GM19239 (cell line): ENCODE measurements at places on chromosomes 3 and 15.
A peak's percentile ranks its signal among the peaks of the same experiment; 100 is the strongest.

DNA sequence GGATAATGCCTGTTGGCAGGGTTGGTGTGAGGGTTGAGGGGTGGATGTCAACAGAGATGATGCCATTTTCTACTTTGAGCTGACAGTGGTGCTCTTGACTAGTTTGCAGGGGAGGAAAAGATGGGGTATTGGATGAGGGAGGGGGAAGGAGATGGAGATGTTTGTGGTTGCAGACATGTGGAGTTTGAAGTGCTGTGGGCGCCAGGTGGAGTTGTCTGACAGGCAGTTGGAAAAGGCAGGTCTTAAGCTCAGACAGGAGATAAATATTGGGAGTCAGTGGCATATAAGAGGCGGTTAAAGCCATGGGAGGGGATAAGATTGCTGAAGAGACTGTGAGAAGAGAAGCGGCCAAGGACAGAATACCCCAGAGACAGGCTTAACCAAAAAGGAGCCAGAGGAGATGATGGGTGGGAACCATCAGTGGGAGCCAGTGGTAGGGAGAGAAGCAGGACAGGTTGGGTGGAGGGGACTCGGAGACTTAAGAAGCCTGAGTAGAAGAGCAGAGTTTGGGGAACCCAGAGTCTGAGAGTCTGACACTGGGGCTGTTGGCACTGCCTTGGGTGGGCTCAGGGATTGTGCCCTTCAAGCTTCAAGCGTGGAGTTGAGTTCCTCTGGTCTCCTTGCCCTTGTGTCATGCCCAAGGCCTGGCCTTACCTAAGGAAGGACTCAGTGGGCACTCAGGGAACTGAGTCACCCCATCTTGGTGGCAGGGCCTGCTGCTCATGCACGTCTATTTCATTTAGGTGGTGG lies 13.9 kb downstream of the COPG1 start:
- DNase-seq = no peak

DNA sequence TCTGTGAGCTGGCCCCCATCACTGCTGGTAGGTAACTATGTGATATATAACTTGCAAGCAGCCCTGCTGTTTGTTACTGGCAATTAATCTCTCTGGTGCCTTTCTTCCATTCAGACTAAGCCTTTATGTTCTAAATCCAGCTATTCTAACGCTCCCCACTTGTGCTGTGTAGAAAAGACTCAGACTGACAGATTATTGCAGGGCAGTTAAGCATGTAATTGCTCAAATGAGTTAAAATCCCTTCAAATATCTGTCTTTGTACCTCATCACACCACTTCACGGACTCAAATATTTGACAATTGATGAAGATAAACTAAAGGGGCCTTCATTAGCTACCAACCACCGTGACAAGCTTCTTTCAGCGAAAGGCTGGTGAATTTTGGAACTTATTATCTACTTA lies 416.2 kb downstream of the NR2F2 start:
- no peak for DNase-seq

- no peak for DNase-seq
Measured at GRCh38 chr15:56168394-56168793, 75.3 kb downstream of the RFX7 start.

- DNase-seq = no peak
Measured at GRCh38 chr15:81941479-81941878, 104.3 kb downstream of the MEX3B start.

DNA sequence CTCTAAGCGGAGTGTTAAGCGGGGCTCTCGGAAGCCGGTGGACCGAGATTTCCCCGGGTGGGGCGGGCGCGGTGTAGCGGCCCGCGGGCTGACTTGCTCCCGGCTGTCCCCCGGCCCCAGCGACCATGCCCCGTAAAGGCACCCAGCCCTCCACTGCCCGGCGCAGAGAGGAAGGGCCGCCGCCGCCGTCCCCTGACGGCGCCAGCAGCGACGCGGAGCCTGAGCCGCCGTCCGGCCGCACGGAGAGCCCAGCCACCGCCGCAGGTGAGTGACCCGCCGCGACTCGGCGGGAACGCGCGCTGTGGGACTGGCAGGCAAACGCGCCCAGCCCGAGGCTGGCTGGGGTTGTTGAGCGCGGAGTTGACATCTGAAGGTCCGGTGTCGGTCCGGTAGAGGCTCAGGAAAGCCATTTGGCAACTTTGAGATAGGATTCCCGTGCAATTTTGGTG lies 1.3 kb downstream of the SMC4 start:
- DNase-seq = peak; percentile 4

GRCh38 chr3:88617283-88617682 lies 467.5 kb downstream of the C3orf38 start:
- DNase-seq = no peak

DNA sequence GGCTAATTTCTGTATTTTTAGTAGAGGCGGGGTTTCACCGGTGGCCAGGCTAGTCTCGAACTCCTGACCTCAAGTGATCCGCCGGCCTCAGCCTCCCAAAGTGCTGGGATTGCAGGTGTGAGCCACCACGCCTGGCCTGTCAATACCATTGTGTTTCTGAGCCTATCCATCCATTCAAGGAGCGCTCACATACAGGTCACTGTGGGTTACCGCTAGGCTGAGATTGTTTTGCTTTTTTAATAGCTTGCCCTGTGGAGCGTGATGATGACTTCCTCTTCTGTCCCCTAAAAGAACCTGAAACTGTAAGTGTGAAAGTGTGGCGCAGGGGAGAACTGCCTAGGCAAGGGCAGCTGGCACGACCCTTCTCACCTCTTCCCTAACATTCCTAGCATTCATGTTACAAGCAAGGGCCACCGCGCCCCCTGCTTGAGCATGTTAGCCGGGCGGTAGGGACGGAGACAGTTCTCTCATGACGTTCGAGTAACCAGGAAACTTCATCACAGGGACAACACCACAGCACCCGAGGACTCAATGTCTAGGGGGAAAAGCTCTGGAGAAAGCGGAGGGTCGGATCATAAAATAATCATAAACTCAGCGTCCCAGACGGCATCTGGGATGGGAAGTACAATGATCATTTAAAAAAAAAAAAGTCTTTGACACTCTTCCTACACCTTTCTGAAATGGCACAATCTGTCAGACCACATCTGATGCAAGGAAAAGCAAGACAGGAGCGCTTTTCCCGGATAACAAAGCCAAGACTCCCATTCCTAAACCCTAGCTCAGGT lies 790 bp downstream of the LAMP3 start:
- DNase-seq = peak; percentile 58

DNA sequence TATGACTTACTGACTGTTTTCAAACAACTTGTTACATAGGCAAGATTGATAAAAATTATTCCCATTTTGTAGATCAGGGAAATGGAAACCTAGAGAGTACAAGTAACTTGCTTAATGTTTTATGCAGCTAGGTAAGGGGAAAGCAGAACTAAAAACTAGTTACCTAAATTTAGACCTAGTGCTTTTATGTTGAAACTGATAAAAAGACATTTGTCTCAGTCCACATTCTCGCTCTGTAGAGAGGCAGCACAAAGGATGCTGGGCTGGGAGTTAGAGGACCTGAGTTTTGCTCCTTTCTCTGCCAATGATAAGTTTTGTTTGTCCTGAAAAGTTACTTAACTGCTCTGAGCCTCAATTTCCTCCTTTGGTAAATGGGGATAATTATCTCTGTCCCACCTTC lies 17.4 kb downstream of the TIMP4 start:
- DNase-seq = no peak

GRCh38 chr3:147298511-147298982 lies 107.8 kb downstream of the ZIC4 start:
- DNase-seq = no peak

DNA sequence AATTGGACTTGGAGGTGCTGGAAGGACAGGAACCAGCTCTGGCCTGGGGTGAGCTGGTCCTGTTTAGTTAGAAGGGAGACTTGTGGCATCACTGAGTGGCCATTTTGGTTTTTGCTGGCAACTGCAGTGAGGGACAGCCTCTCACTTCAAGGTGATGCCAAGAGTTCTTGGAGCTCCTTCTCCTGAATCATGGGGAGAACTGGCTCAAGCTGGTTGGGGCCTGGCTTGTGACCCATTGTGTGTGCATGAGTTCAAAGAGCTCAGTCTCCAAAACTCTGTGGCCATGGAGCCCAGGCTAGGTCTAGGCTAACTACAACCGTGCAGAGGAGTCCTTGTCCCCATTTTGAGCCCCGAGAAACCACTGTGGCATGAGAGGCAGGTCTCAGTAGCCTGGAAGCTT lies 60.1 kb upstream of the ZNF148 start:
- no peak for DNase-seq
